ENCODE measurements at places on chromosomes 5 and 9.

DNA sequence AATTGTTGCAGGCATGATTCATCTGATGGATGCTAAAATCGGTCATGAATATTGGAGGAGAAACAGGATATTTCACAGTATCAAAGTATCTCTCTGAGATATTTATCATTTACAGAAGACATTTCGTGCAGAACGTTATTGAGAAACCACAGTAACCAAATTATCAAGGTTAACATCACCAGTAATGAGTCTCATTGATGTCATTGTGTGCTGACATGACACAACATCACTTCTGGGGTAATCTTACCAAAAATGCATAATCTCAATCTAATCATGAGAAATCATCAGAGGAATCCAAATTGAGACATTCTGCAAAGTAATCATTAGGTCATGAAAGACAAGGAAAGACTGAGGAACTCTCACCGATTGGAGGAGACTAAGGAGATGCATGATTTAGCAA is 42.7 kb downstream of the C5orf22 start:
- no peak for DNase-seq

- no peak for DNase-seq
These were observed 283.9 kb upstream of the ANKRD55 start for GRCh38 chr5:56517011-56517416.

DNA sequence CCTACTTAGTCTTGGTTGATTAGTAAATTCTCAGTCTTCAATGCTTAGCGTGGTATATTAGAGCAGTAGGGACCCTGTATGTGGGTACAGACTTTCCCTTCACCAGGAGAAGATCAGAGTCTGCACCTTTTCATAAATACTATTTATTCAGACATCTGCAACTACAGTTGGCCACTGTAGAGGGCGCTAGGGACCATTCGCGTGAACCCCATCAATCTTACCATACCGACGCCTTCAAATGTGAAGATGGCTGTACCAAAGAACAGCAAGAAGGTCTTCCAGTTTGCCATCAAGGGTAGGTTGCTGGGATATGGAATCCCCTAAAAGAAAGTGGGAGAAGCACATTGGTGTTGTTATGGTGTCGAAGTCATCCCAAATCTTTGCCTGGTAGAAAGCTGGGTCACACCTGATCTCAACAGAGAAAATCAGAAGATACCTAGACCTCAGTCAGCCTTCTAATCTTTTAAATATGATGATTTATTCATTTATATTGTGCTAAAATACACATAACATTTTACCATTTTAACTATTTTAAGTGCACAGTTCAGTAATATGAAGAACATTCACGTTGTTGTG is 19.1 kb downstream of the SLC36A3 start:
- no peak for DNase-seq

DNA sequence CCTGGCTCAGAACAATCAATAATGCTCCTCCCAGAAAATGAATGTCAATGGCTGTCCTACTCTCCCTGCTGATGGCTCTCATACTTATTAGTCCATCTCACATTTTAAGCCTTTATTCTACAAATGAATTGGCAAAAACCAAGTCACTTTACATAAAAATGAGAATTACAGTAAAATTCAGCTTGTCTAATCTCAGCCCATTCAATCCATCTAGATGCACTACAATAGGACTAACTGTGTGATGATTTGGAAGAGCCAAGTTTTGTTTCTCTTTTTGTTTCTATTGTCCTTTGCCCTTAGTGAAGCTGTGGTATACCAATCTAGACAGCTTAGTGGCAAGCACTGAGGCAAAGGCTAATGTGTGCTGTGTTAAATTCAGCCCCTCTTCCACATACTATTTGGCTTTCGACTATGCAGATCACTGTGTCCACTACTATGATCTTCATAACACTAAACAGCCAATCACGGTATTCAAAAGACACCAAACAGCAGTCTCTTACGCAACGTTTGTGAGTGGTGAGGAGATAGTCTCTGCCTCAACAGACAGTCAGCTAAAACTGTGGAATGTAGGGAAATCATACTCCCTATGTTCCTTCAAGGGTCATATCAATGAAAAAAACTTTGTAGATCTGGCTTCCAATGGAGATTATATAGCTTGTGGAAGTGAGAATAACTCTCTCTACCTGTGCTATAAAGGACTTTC is 140.8 kb upstream of the ZNF462 start:
- no peak for DNase-seq

GRCh38 chr5:172508471-172509404 is 54.4 kb upstream of the SH3PXD2B start:
- no peak for DNase-seq

- no peak for DNase-seq
These were observed 89.1 kb upstream of the MINAR2 start for GRCh38 chr5:129658801-129659200.

- DNase-seq = no peak
These were observed 44.9 kb upstream of the SLC12A2 start for GRCh38 chr5:128038643-128039042.

GRCh38 chr9:21817176-21817575 is 14.7 kb downstream of the MTAP start:
- no peak for DNase-seq

DNA sequence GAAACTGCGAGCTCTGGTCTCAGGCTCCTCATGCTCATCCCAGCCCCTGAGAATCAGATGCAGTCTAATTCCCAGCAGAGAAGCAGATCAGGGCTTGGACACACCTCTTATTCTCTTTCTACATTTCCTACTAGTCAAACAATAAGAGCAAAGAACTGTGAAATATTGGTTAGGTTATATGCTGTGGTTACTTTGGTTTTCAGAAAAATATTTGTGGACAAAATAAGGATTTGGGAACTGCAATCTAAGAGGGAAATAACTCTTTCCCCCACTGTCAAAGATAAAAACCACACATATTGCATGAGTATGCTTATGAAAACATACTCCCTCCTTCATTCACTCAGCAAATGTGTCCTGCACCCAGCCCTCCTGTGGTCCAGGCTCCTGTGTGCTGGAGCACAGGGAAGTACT is 164.5 kb upstream of the S1PR3 start:
- no peak for DNase-seq

DNA sequence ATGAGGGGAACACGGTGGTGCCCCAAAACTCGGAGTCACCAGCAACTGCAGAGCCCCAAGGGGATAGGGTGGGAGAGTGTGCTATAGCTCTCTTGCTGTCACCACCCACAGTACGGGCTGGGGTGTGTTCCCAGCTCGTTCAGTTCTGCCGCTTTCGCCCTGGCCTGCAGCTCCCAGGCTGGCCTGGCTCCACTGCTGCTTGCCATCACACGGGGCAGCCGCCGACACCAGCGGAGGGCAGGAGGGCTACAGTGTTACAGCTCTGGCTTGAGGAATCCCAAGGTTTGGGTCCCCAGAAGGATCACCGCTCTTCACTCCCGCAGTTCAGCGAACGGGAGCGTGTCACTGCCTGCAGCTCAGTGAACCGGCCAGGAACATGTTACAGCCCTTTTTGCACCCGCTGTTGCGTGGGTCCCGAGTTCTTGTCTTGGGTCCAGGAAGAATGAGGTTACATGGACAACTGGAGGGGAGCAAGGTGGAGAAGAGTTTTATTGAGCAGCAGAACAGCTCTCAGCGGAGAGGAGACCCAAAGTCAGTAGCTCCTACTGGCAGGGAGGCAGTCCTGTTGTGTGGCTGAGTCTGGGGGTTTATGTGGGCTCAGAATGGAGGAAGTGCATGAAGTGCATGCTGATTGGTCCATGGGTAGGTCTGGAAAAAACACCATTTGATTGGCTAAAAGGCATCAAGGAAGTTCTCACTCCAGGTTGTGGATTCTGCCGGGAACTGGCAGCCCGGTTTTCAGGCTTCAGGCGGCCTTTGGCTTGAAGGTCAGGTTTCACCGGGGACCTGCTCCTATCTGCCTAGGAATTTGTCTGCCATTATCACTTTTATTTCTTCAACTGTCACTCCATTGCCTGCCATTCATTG is 113.4 kb downstream of the EHMT1 start:
- no peak for DNase-seq

GRCh38 chr5:142098275-142098674 is 10.3 kb upstream of the NDFIP1 start:
- DNase-seq = no peak

- DNase-seq = no peak
These were observed 20.3 kb upstream of the RNF20 start for GRCh38 chr9:101513351-101513750.

- DNase-seq = no peak
These were observed 67.0 kb downstream of the NDFIP1 start for GRCh38 chr5:142175461-142176142.

GRCh38 chr5:76809141-76809540 is 9.7 kb upstream of the F2RL1 start:
- no peak for DNase-seq

DNA sequence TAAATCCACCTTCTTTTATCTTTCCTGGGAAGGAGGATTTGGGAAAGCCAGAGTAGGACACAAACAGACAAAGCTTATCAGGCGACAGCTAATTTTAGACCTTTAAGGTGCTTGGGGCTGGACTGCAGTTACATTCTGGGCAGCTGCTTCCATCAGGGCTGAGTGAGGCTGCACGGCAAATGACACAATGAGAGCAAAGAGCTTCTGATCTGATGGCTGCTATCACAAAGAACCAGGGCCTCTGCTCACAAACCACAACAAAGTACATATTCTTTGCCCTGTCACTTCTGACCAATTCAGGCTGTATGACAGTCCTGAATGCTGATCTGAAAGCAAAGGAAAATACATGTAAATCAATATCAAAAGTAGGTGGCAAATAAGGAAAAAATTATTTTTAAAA is 93.1 kb downstream of the MRPS27 start:
- no peak for DNase-seq

DNA sequence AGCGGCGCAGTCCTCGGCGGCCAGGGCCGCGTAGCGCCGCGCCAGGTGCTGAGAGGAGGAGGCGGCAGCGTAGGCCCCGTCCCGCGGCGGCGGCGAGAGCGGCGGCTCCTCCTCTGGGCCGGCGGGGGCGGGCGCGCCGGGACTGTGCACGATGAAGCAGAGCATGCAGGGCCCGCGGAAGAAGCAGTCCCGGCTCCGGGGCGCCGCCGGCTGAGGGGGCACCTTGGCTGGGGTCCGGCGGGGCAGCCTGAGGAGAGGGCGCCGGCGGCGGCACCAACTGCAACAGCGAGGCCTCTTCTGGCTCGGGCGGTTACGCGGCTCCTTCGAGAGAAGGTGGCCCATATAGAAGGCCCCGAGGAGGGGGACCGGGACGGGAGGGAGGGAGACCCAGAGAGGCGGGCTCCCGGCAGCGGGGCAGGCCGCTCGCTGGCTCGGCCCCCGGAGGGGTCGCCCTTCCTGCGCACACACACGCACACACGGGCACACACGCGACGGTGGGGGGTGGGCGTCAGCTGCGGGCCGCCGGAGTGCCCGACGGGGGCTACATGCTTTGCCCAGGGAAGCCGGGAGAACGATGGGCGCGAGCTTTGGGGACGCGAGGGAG is 446 bp downstream of the FBXL17 start:
- DNase-seq = peak; percentile 44

GRCh38 chr5:6712142-6712576 is 1.1 kb upstream of the TENT4A start:
- peak; percentile 32 for DNase-seq

DNA sequence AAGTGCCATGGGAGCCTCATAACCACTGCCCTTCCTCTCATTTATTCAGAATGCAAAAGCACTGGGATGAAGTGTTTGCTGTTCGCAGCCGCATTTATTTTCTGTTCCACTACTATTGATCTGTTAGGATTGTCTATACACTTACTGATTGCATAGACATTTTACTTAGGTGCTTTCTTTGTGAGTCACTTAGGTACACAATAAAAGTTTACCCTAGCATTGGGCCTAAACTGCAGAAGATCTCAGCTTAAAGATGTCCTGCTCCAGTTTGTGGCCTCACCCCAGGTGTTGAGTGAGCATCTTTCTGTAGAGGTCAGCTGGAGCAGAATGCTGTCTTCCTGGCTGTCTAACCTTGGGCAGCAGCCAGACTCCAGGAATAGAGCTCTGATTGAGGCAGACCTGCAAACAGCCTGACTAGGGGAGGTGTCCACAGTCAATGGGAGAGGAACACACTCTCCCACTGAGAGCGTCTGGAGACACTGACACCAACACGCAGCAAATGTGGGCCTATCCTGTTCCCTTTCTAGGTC is 54.0 kb downstream of the GPR21 start:
- DNase-seq = no peak

DNA sequence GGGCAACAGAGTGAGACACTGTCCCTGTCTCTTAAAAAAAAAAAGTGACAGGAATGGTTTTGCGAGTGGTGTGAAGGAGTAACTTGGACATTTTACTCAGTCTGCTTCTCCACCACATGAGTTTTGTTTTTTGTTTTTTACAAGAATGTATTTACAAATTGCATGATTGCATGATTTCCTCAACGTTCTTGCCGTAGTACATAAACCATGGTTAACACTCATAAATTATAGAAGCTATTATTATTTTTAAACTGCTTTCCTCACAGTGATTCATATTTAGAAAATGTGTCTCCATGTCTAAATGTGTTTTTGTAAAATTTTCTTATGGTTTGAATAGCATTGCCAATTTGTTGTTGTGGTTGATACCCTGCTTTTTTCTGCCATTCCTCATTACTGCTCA is 220.0 kb downstream of the GOLPH3 start:
- DNase-seq = no peak

DNA sequence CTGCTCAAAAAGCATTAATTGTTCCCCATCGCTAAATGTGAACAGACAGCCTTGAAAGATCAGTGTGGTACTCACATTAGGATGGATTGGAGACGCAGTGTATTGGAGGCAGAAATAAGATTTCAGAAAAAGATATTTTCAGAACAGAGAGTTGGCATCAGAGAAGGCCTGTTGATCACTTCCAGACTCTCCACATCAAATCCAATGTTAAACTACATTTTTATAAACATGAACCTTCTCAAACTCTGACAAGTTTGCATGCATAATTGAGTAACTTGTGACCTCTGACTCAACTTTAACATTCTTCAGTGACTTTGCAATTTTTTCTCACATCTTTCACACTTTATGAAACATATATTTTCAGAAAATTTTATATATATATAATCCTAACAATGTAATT is 919.6 kb upstream of the SEMA6A start:
- DNase-seq = no peak

DNA sequence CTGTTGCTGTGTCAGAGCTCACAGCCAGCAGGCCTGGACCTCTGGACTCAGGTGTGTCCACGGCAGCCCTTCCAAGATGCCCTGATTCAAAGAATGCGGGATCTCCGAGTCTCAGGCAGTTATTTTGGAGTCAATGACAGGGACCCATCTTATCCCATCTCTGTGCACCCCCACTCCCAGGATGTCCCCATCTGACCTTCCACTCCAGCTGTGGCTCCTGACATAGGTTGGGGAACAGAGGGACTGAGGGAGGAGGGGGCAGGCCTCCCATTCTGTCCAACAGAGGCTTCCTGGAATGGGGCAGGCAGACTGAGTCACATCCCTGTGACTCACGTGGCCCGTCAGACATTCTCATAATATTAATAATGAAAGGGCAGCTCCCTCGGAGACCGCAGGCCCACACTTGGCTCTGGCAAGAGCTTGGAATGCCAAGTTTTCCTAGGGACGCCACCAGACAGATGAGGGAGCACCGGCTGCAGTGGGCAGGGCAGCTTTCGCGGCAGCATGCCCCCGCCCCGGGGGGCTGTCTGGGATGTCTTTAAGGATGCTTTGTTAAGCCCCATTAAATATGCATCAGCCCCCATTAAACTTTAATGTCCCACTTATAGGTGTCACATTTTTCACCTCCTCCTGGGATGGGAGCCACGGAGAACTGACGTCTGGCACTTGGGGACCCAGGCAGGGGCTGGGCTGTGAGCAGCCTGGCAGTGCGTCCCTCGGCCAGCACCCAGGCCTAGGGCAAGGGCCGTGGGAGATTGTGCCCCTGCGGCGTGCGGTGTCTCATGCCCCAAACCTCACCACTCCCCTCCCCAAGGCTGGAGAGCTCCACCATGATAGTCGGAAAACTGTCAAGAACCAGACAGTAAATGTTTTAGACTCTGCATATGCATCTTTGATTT is 23.6 kb upstream of the FIBCD1 start:
- DNase-seq = no peak
